Activated CD4-positive, alpha-beta memory T cell treated with anti-CD3 and anti-CD28 coated beads, Interleukin-2, amount 10 ng/mL, durations not matched to agents 7 days and 5 days (primary cell): ENCODE measurements at places on chromosomes 5 and 9.

DNA sequence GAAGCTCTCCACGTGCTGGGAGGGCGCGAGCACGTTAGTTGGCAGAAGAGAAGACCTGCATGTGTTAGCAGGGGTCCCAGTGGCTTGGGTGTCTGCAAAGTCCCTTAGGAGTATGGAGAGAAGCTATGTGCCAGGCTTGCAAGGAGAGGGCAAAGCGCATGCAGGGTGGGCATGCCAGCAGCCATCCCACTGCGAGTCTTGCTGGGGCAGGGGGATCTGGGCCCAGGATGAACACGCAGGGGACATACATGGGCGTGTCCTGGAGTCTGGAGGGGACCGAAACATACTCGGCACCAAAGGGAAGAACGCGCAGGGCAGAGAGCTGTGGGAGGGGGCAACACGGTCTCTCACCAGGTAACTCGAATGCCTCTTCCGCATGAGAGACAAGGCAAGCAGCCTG, 43.6 kb upstream of the IPPK start:
- DNase-seq: no peak

DNA sequence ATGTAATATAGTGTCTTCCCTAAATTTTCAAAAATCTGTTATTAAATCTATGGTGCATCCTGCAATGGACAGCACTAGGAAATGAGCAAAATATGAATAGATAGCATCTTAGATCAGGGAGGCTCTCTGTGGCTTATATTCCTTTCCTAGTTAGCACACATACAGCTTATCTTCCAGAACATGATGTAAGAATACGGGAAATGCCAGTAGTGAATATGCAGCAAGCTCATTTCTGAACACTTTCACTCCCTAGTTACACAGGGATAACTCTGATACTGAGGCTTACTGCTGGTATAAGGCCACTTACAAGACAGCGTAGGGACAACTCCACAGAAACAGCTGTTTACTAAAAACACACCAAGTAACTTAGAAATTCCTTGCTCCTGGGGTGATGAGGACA, 297.3 kb upstream of the SMARCA2 start:
- DNase-seq: no peak

- DNase-seq: no peak
Measured at GRCh38 chr9:112531666-112532282, 45.1 kb downstream of the KIAA1958 start.

- DNase-seq: no peak
Measured at GRCh38 chr9:28031521-28032267, 458.4 kb upstream of the C9orf72 start.

DNA sequence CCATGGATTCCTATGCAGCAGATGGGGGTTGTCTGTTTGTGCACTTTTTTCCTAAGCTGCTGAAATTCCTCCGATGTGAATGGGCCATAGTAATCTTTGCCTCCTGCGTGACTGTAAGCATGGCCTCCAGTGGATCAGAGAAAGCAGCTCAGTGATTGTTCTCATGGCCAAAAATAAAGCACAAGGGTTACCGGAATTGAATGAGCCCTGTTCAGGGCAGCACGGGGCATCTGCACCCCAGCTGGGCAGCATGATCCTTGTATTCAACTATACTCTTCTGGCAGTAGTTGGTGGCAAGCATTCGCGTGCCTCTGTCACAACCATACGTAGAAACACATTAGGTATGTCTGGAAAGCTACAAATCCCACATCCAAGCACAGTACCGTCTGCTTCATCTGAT, 193.9 kb downstream of the RORB start:
- DNase-seq: no peak

- no peak for DNase-seq
Measured at GRCh38 chr9:133974631-133975341, 17.3 kb downstream of the VAV2 start.

DNA sequence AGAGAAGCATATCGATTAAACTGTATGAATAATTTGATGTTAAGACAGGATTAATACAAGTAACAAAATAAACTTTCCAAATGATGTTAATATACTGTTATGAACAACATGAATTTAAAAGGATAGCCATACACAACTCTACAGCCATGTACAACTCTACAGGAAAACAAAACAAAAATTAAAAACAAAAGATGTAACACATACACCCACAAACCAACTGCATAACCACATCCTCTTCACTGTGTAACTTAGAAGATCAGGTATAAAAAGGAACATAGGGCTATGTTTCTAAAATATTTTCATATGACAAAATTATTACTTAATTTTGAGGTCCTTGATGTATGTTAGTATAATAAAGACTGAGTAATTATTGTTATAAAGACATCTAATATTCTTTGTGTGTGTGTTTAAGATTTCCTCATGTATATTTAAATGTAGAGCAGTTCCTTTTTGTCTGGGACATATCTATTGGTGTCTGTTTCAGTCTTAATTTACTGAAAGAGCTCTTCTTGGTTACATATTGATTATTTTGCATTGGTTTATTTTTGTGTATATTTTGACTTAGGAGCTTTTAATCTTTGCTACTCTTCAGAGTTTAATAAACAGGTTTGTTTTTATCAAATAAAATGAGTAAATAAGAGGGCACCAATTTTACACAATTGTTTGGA, 966.8 kb upstream of the CTNND2 start:
- DNase-seq: no peak

GRCh38 chr5:54832858-54833257, 152.5 kb downstream of the ESM1 start:
- no peak for DNase-seq

GRCh38 chr5:15513911-15514310, 13.9 kb downstream of the FBXL7 start:
- DNase-seq: no peak

DNA sequence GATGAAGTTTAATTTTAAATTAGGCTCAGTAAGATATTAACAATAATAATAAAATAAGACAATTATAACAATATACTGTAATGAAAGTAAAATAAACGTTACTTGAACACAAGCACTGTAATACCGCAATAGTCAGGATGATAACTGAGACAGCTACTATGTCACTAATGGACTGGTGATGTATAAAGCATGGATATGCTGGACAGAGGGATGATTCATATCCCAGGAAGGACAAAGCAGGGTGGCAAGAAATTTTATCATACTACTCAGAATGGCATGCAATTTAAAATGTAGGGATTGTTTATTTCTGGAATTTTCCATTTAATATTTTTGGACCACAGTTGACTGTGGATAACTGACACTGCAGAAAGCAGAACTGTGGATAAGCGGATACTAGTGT, 196.9 kb downstream of the VPS13A start:
- no peak for DNase-seq

- no peak for DNase-seq
Measured at GRCh38 chr5:145968970-145969713, 32.8 kb downstream of the SH3RF2 start.

- DNase-seq: no peak
Measured at GRCh38 chr9:16867576-16868311, 2.7 kb downstream of the BNC2 start.

DNA sequence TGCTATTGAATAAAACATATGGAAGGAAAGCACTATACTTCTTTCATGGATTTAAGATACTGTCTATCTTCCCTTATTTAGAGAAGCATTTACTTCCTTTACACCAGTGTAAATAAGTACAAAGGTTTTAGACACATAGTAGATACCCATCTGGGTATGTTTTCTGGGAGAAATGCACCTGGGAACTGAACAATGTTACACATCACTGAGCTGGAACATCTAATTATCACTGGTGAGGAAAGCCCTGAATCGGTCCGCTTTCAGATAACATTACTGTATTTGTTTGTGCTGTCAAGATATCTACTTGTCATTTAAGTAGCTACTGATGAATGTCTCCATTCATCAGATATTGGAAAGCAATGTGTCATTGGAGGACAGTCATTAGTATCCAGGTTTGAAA, 964.7 kb upstream of the PTPRD start:
- no peak for DNase-seq

GRCh38 chr9:135920256-135920930, 13.0 kb upstream of the CAMSAP1 start:
- DNase-seq: no peak

DNA sequence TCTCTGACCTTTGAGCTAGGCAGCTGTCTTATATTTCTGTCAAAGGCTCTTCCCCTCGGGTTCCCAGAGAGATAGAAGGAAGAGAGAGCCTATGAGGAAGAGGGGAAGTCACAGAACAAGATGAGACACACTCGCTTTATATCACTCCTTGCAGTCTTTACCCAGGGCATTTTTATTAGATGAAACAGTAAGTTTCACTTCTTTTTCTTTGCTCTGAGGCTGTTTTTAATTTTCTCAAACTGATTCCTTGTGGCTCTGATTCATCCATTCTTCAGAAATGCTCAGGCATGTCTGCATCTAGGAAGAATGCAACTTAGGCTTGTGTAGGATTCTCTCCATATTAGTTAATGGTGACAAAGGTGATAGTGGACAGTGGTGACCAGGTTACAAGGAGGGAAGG, 132.9 kb upstream of the CHD1 start:
- no peak for DNase-seq

GRCh38 chr9:134600836-134601638, 40.6 kb upstream of the COL5A1 start:
- peak; percentile 12 for DNase-seq

- DNase-seq: no peak
Measured at GRCh38 chr5:159071382-159071781, 28.3 kb downstream of the EBF1 start.

- no peak for DNase-seq
Measured at GRCh38 chr5:111668477-111669414, 88.2 kb downstream of the NREP start.

GRCh38 chr9:136944212-136944518, 373 bp downstream of the FBXW5 start:
- no peak for DNase-seq

DNA sequence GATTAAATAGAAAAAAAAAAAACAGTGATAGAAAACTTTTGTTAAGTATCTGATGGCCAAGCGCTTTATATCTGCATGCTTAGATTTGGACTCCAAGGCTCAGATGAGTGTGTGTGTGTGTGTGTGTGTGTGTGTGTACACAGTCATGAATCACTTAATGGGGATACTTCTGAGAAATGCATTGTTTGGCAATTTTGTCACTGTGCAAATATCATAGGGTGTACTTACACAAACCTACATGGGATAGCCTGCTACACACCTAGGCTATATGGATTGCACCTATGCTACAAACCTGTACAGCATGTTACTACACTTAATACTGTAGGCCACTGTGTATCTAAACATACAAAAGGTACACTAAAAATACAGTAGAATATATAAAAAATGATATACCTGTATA, 635.6 kb upstream of the NUDT12 start:
- no peak for DNase-seq

- peak; percentile 40 for DNase-seq
Measured at GRCh38 chr5:81750308-81751008, 439 bp downstream of the SSBP2 start.

DNA sequence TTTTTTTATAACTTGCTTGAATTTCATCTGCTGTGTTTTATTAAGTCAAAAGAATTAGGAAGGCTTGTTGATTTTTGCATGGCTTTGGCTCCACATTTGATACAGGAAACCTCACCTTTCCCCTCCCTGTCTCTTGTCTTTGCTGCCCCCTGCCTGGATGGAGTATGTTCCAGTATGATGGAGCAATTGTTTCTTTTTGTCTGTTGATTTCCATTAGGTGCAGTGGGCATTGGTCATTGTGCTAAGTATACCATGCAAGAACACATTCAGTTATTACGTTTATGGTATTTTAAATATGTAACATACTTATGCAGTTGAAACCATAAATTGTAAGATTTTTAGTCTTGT, 19.6 kb downstream of the TJP2 start:
- no peak for DNase-seq

DNA sequence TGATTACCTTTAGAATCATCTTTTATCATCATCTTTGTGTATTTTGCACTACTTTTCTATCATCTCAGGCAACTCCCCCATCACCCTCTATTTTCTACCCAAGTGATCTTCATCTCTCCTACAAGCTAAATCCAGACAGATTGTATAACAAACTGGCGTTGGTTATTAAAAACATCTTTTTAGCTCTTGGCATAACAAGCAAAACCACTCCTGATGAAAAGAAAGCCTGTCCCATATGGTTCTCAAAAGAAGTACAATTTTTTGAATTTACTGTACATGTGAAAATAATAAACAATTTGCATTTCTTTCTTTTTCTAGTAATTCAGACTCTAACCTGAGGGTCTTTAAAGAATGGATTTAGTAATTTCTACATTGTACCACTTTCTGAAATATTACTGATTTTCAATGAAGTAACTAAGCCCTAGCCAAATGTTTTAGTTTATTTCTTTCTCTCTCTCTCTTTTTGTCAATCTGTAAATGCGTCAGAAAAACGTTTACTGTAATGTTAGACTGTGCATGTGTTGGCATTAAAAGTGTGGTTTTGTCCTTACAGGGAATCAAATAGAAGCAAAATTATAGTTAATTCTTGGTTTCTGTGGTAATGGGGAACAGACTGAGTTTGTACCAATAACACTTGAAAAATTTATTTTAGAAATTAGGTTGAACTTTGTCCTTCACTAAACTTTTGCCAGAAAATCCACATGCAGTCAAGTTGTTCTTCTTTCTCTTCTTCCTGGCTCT, 52.5 kb upstream of the RPS23 start:
- no peak for DNase-seq

DNA sequence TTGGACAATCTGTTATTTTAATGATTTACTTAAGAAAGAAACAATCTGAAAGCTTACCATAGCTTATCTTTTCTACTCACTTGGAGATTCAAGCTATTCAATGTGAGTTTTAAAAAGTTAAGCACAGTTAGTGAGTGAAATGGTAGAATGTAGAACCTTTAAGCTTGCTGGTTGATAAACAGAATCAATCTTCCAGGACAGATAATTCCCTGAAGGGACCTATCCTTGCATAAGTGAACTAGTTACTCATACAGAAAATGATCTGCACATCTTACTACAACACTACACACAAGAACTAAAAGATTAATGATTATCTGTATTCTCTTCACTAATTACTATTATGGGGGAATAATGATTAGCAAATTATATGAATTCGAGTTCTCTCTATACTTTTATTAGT, 165.6 kb downstream of the PALM2AKAP2 start:
- DNase-seq: no peak

DNA sequence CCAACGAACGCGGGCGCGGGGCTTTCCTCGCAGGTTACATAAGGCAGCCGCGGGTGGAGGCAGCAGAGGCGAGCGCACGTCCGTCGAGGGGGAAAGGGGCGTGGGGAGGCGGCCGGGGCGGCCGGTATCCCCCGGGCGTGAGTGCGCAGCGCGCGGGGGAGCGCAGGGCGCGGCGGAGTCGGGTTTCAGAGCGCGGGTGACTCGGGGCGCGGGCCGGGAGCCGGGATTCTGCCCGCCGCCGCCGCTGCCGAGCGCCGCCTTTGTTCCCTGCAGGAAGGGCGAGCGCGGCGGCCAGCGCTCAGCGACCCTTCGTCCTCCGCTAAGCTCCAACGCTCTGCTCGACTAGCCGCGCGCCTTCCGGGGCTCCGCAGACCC, at the start of gene COL15A1:
COL15A1 (plus strand) TSS at position 226 of the 375 bp plus-strand sequence. CDS start 155 bp downstream, outside the sequence.
- no peak for DNase-seq
